ENCODE measurements at places on chromosomes 7 and 10.

- DNase-seq = no peak
These were observed 111.9 kb downstream of the RELN start for GRCh38 chr7:103877565-103877964.

GRCh38 chr10:91034042-91034441 lies 113.2 kb upstream of the ANKRD1 start:
- no peak for DNase-seq

DNA sequence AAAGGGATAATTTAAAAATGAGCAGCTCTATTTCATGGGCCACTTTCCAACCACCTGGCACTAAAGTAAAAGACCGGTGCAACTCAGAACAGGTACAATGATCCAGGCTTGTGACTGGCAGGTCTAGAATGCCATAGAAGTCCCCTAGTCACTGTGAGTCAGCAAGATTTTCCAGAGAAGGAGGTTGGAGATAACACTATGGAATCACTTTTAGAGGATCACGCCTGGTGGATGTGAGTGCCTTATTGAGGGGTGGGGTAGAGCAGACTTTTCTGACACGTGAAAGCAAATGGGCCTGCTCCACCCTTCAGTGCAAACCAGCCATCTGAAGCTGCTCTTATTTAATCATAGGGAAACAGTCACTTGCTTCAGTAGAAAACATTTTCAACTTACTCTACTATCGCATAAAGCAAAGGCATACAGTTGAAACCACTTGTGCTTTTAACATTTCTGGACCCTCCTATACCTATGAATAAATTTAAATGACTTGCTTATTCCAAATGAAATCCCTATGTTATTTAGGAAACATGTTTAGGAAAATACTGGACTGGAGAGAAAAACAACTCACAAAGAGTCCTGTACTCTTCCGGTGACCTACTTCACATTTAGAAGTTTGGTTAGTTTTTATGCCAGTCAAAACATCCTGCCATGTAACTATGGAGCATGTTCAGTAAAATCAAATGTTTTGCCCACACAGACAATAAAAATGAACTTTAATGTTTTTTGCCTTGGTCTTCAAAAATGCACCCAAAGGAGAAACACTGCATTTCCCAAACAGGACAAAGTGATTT lies 21.5 kb upstream of the AKR1C1 start:
- DNase-seq = no peak

DNA sequence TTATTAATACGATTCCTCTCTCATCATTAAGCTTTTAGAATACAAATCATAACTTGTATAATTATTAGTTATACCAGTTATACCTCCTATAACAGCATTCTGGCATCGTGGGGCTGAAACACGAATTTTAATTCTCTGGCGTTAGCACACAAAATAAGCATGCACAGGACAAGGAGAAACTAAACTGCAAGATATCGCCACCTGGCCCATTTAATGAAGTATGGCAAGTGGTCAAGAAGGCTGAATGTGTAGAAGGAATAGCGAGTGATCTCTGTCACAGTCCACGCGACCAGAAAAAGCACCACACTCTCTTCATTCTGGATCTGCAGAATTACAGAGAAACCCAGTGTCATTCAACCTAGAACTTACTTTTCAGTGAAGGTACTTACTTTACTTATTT lies 18.1 kb downstream of the HACD1 start:
- DNase-seq = no peak

- DNase-seq = no peak
These were observed 186.1 kb upstream of the PLPP4 start for GRCh38 chr10:120270906-120271305.

DNA sequence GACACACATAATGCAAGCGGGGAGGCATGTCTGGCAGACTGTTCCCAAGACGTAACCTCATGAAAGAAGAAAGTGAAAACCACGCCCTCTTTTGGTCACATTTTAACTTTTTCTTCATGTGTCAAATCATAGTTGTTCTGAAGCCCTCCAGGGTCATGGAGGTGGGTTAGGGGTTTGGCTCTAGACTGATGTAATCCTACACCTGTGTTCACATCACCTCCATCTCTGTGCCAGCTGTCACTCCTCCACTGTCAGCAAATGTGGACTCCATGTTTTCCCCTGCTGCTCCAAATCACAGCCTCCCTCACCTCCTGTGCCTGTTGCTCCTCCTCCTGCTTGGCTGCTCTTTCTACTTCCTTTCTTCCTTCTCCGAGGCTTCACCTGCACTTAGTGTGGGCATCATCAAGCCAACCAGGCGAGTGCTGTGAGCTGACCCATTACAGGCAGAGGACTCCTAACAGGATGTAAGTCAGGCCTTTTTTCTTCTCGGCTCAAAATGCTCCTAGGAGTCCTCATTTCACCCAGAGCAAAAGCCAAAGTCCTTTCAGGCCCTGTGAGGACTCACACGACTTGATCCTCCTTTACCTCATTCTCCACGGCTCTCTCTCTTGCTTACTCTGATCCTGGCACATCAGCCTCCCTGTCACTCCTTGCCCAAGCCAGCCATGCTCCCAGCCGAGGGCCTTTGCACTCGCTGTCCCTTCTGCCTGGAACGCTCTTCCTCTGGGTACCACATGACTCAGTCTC lies 66.4 kb upstream of the IFRD1 start:
- DNase-seq = no peak

- DNase-seq = no peak
These were observed 137.0 kb downstream of the SND1 start for GRCh38 chr7:127789031-127789430.

- no peak for DNase-seq
These were observed 50.6 kb upstream of the ZC3HAV1 start for GRCh38 chr7:139159900-139160675.

- peak; percentile 33 for DNase-seq
These were observed 8.4 kb upstream of the RBM28 start for GRCh38 chr7:128352153-128352537.

DNA sequence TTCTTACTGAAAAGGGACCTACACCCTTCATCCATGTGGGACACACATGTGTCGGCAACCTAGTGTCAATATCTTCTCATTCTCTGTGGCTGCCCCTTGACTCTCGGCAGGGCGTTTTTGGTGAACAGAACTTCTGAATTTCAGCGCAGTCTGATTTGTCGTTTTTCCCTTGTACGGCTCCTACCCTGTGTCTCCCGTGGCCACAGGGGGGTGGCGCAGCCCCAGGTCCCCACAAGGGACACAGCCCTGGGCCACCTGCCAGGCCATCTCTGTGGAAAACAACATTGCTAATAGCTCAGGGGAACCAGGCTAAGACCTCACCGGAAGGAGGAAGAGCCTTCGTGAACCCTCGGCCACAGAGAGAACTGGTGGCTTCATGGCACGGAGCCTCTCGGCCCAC lies 53.1 kb upstream of the NKX6-2 start:
- DNase-seq = no peak

DNA sequence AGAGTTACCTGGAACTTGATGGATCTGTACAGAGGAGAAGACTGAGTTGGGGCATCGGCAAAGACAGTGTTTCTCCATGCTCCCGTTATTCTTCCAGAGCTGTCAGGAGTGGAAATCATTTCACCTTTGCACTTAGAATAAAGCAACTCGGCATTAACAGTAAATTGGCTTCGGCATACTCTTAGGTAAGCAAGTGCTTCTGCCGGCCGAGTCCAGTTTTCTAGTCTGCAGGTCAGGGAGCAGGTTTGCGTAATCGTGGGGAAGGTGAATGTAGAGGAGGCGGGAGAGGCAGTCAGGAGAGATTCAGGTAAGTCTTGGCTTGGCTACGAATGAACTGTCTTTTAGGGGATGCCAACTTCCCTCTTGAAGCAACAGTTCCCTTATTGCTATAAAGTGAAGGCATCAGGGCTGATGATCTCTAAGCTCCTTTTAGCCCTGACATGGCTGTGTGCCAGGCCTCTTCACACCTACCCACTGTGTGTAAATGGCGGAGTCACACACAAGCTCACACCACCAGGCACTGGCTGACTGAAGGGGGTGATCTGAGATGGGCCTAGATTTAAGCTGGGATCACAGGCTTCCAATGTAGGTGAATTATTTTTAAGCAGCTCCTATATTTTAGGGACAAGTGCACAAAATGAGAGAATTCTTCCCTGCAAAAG lies 127.1 kb downstream of the GATA3 start:
- DNase-seq = no peak

- no peak for DNase-seq
These were observed 36.0 kb downstream of the NRCAM start for GRCh38 chr7:108419961-108420908.

DNA sequence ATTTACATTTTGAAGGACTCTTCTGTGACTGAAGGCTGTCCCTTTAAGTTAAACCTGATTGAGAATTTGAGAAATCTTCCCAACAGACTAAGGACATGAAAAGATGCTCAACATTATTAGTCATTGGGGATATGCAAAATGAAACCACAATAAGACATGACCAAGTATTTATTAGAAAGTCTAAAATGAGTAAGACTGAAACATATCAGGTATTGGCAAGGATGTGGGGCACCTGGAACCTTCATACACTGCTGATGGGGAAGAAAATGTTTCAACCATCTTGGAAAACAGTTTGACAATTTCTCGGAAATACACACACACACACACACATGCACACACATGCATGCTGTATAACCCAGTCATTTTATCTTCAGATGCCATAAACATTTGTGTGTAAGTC lies 132.1 kb upstream of the CDK6 start:
- no peak for DNase-seq

DNA sequence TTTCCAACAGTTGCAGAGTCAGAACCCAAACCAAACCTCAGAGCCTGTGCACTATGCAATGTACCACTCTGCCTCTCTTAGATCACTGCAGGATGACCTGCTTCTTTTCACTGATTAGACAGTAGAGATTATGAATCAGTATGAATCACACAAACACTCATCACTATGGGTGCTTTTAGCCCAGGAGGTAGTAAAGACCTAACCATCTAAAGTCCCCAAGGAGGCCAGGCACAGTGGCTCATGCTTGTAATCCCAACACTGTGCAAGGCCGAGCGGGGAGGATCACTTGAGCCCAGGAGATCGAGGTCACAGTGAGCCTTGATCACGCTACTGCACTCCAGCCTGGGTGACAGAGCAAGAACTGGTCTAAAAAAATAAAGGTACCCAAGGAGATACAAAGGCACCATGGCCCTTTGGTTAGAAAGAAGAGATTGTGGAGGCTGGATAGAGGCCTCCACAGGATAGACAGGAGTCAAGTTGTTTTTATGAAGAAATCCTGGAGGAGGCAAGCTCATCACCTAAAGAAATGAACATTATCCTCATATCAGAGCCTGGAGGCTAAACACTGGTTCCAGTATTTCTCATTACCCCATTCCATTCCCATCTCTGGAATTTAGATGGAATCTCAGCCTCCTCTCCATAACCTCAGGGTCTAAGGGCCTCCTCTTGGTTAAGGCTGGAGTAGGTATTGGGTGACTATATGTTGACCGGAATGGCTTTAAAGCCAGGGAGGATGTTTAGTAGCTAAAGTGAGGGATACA lies 12.9 kb downstream of the SEC31B start:
- no peak for DNase-seq

GRCh38 chr10:100120550-100120949 lies 38.9 kb upstream of the CPN1 start:
- DNase-seq = no peak

- DNase-seq = no peak
These were observed 53.5 kb upstream of the VIPR2 start for GRCh38 chr7:159198016-159198724.

DNA sequence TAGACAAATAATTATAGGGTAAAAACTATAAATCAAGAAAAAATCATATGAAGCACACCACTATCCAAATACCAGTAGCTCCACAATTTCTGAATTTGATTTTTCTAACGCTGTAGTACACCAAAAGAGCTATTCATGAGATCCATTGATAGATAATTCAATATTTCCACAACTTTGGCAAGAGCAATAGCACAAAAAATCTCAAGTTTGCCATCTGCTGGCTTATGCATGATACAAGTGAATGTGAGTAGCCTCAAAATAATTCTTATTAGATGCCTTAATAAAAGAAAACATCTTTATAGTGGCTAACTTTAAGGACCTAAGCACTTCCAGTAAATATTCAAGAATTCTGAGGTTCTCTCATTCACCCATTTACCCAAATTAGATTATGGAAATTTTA lies 2.2 kb upstream of the TMEM196 start:
- DNase-seq = no peak

GRCh38 chr7:84249656-84250055 lies 55.1 kb upstream of the SEMA3A start:
- no peak for DNase-seq

GRCh38 chr7:18521945-18522566 lies 26.5 kb downstream of the HDAC9 start:
- DNase-seq = no peak

DNA sequence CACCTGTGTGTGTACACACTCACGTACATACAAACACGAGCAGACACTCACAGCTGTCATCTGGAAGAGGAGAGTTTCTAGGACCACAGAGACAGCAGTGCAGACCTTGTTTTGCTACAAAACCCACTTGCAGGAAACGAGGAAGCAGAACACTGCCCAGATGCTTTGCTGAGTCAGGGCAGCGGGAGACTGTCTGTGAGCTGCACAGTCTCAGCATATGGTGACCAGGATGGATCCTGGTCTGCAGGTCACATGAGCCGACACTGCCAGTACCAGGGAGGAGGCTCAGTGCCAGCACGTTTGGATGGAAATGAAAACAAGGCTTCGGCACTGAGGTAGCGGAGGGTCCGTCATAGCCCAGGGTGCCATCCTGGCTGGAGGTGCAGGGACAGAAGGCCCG lies 117.6 kb upstream of the DPP6 start:
- no peak for DNase-seq

DNA sequence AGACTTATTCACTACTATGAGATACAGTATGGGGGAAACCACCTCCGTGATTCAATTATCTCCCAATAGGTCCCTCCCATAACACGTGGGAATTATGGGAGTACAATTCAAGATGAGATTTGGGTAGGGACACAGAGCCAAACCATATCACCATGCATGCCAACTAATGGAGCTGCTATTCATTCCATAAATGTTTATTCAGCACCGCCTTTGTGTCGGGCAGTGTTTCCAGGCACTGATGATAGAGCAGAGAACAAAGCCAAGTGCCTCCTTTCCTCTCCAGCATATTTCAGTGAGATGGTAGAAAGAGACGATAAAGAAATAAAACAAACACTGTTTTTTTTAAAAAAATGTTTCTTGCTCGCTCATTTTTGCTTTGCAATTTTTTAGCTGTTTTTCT lies 295.9 kb upstream of the FOXK1 start:
- no peak for DNase-seq

GRCh38 chr10:61112771-61113170 lies 168.8 kb upstream of the RHOBTB1 start:
- DNase-seq = no peak

DNA sequence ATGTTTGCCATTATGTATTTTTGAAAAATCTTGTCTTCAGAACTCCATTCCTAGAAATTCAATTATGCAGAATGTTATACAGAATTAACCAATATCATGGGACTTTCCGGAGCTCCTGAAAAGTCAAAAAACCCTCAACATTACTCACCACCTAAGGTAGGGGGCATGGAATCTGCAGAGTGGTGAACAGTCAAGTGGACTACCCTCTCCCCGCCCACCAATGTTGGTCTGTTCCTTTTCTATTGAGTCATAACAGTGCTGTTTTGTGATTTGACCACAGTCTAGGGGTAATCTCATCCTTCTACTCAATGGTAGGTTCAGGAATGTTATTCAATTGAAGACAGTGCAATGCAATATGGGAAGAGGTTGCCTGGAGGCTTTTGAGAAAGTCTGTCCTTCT lies 130.5 kb upstream of the HABP2 start:
- DNase-seq = no peak

Measured in uterus (tissue), 4 donors.